ENCODE measurements at places on chromosomes 11 and 22. TPM values are rescaled to one million over a fixed set of nuclear protein-coding genes. Genes with fewer than 3 reads are reported as not detected.

- DNase-seq = no peak
Observed at GRCh38 chr11:19772480-19772879, 59.8 kb downstream of the NAV2 start.

DNA sequence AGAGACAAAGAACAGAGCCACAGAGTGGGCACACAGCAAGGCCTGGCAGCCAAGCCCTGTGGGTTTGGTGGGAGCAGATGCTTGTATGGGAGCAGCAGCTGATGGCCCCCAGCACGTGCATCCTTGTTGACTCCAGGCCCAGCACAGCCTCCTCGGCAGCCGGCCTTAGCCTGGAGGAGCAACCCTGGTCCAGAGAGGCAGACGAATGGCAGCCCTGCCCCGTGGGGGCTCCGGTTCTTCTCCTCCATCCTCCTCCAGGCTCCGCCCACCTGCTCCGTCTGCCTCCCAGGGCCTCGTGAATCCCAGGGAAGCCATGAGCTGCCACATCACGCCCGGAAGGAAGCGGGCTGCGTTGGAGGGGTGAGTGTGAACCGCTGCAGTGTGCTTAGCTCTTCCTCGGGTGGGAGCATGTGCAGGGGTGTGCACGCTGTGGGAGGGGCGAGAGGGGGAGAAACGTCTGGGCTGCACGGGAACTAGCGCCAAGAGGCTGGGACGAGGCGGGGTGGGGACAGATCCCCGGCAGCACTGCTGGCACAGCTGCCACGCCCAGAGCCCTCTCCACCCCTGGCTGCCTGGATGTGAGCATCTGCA lies 36.3 kb upstream of the JAM3 start:
- DNase-seq = no peak

DNA sequence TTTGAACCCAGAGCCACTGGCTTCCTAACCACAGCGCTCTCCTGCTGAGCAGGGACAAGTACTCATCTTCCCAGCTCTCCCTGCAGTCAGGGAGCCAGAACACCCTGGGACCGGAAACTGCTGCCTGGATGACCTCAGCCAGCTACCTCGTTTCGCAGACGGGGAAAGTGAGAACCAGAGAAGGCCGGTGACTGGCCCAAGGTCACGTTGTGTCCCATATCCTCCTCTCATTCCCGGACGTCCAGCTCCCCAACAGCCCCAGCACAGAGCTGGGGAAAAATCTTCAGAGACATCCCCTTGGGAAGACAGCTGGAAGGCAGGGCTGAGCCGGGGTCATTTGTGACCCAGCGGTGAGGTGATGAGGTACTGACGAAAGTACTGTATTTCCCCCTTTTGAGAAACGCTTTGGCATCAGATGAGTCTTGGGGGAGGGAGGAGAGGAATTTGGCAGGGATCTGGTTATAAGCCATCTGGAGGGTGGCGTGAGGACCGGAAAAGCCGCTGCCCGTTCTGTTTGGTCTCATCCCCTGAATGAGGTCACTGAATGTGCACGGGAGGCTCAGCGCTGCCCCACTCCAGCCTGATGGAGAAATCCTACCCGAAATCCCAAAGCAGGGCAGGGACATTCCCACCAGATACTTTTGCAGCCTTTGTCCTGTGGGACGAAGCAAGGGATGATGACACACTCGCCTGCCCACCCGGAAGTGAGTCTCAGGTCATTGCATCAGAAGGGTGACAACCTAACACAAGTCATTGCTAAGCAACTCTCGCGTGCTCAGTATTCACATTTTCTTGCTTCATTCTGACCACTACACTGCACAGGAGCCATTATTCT lies 41.1 kb downstream of the LIF start:
- peak; percentile 94 for DNase-seq

DNA sequence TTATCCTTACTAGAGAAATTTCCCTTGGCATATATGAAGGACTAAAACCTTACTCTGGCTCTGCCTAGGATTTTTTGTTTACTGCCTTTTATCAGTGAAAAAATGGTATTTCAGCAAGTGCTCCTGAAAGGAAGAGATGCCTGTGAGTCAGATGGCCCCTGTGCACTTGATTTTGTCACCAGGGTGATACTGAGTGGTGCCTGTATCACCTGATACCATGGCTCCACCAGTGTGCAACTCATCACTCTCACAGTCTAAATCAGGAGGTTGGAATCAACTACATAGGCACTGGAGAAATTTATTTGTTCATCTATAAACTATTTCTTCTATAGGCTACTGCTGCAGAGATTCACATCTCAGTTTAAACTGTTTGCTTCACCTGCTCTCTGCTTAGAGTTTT lies 43.2 kb downstream of the F2 start:
- no peak for DNase-seq

- DNase-seq = peak; percentile 79
Observed at GRCh38 chr11:123238297-123238696, 43.2 kb upstream of the CLMP start.

DNA sequence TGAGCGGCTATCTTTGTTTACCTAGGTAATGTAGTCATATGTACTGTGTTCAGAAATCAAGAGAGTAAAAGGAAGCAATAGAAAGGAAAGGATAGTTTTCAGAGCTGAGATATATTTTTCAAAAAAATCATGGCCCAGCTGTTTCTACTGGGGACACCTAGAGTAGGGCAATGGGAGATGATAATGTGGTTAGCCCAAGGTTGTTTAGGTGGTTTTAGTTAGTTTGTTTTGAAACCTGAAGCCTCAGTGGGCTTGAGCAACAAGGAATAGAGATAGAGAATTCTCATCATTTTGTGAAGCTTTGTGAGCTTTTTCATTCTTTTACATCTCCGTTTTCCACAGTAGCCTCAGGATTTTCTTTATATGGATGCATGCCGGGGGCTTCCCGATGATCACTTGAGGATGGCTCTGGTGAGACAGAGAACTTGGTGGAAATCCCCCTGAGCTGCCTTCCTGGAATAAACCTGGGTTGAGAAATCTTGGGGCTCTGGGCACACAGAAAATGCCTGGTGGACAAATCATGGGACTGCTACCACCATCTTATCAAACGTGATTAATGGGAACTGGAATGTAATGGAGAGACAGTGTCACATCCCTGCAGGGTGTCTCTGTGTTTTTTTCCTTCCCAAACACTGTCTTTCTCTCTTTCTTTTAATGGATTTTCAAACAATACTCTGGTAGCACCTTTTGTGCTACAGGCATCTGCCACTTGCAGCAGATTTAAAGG lies 49.0 kb downstream of the ARHGAP42 start:
- no peak for DNase-seq

GRCh38 chr11:132060567-132060966 lies 690.2 kb downstream of the NTM start:
- DNase-seq = no peak

Gene CTTN
- total RNA-seq = 426 TPM

Gene RTN4RL2
- 0.29 TPM for total RNA-seq

Gene PITPNM1
- total RNA-seq = 13.3 TPM
